ENCODE measurements at places on chromosomes 16 and 17.
A peak's percentile ranks its signal among the peaks of the same experiment; 100 is the strongest.

DNA sequence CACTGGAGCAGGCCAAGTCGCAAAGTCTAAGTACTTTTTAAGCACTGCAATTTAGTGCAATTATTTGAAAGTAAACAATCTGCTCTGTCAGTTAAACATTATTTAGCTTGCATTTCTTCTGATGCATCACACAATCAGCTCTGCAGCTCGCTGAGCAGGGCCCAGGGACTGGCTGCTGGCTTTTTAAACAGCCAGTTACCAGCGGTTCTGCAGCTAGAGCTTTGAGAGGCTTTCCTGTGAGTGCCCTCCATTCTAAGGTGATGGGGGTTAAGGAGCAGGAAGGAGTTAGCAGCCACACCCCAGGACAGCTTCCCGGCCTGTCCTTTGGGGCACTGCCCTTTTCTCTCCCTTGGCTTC lies 154.3 kb downstream of the SALL1 start:
- DNase-seq: no peak

GRCh38 chr17:37109731-37110710 lies 161.3 kb downstream of the AATF start:
- DNase-seq: no peak

DNA sequence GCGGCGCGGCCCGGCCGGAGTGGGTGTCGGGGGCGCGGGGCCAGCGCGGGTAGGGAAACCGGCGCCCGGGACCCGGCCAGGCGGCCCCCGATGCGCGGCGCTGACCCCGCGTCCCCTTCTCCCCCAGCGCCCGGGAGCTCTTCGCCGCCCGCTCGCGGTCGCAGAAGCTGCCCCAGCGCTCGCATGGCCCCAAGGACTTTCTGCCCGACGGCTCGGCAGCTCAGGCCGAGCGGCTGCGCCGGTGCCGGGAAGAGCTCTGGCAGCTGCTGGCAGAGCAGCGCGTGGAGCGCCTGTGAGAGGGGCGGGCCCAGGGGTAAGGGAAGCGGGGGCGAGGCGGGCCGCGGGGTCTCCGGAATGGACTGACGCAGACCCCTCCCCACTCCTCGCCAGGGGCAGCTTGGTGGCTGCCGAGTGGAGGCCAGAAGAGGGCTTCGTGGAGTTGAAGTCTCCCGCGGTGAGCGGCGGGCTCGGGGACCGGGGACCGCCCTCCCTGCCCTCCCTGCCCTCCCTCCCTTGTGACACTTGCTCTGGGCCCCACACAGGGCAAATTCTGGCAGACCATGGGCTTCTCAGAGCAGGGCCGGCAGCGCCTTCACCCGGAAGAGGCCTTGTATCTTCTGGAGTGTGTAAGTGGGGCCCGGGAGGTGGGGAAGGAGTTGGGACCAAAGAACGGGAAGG lies 430 bp downstream of the TSEN54 start:
- DNase-seq: peak; percentile 54

- no peak for DNase-seq
Observed at GRCh38 chr17:47986520-47986919, 15.6 kb downstream of the CDK5RAP3 start.

DNA sequence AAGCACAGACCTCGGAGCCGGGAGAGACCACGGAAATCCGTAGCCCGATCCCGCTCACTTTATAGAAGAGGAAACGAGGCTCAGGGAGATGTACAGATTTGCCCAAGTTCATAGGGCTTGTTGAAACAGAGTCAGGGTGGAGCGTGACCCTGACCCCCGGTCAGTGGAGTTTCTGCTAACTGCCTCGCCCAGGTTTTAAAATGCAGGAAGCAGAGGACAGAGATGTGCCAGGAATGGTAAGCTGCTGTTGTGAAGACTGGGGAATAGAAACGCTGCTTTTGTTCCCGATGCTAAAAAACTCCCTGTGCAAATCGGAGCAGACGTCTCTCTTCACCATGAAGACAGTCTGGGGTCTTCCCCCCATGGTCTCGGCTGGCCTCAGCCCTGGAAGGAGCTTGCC lies 403.0 kb downstream of the SEC14L1 start:
- no peak for DNase-seq

- DNase-seq: no peak
Observed at GRCh38 chr16:52552643-52553042, 5.7 kb upstream of the TOX3 start.

DNA sequence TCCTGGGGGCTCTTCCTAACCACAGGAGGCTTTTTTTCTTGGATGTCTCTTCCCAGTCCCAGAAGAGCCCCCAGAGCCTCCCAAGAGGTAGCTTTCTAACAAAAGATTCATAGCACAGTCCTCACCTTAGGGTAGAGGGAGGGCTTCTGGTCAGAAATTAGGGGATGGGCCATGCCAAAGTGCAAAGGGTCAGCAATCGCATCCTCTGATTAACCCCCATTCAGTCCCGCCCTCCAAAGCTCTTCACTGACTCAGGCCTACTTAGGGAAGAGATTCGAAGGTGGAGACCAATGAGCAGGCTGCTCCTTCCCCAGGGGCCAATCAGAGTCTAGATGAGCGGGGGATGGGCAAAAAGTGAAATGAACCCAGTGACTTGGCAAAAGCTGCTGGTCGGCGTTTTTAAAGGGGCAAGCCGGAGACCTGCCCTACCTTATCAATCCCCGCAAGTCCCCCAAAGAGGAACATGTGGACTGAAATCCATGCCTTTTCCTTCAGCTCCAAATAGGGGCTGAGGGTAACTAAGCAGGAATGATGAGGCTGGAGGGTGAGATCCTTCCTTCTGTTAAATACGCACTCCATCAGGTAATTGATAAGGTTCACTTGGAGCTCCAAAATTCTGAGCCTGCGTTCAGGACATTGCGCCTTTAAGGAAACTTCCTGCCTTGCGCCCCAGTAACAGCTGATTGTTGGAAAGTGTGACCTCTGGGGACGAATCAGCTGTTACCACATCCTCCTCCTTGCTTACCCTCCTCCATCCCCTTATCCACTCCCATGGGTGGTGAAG lies 6.9 kb upstream of the TLCD2 start:
- peak; percentile 85 for DNase-seq

- DNase-seq: no peak
Observed at GRCh38 chr16:54720259-54720658, 210.4 kb upstream of the IRX5 start.

DNA sequence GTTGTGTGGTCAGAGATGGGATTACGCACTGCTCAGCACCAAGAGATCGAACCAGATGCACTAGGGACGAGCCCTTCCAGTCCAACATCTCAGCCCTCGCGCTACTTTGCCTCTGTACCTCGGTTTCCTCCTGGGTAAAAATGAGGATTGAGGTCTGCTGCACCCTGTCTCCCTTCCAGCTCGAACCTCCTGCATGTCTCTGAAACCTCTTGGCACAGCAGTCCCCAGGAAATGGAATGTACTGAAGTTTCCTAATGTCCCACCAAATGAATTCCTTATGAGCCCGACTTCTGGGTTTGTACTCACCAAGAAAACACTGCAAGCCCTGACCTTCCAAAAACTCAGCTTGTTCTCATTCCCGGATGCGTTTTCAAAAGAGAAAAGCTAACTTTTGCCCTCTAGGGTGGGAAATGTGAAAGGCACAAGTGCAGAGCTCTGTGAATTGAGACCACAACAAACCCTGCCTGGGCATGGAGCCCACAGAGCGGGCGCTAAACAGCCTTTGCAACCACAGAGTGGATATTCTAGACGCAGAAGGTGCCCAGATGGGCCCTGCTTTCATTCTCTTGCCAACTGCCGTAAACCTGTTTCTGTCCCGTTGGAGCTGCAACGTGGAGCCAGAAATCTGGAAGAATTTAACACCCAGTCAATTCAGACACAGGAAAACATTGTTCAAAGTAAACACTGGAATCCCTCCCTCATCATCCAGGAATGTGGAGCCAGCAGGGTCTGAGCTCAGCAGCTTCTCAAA lies 10.3 kb downstream of the CDRT4 start:
- DNase-seq: no peak

Data from activated naive CD4-positive, alpha-beta T cell treated with anti-CD3 and anti-CD28 coated beads, Interleukin-2, amount 50 U/mL, for 16 hours (primary cell).